ENCODE measurements at places on chromosomes 3 and 15. TPM values are rescaled to one million over a fixed set of nuclear protein-coding genes. Genes with fewer than 3 reads are reported as not detected.
A peak's percentile ranks its signal among the peaks of the same experiment; 100 is the strongest.

RASGRP1 gene
- 2.1 TPM for total RNA-seq

CLDN16 gene
- total RNA-seq = not detected

CD200R1L gene
- total RNA-seq = not detected

CCRL2 gene
- total RNA-seq = 1.3 TPM

CCR8 gene
- not detected for total RNA-seq

TRPM1 gene
- not detected for total RNA-seq

SENP8 gene
- 1.7 TPM for total RNA-seq

TERC gene
- total RNA-seq = 110 TPM

GOLGA6L7 gene
- total RNA-seq = not detected

- no peak overlapping the region for H3K27ac ChIP-seq
- no peaks in the 10 kb centered on the region for H3K4me1 ChIP-seq
- no peak for DNase-seq
Observed at GRCh38 chr3:37338500-37338899, 164.1 kb upstream of the LRRFIP2 start.

DNA sequence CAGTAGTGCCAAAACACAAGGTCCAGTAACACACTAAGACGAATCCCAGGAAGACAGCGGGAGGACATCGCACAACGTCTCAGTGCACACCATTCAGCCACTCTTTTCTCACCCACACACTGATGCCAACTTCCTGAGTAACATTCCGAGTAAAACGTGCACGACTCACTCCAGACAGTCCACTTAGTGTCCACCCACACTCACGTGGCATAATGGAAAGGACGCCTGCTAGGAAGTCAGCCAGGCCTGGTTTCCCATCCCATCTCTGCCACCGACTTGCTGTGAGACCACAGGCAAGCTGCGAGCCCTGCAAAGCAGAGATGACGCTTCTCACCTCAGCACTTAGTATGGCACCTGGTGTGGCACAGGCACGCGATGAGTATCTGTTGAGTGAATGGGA is 36.8 kb upstream of the VGLL4 start:
- H3K4me3 ChIP-seq = no peak overlapping the region
- H3K36me3 ChIP-seq = no peaks in the 10 kb centered on the region
- H3K4me1 ChIP-seq = no peaks in the 10 kb centered on the region

DNA sequence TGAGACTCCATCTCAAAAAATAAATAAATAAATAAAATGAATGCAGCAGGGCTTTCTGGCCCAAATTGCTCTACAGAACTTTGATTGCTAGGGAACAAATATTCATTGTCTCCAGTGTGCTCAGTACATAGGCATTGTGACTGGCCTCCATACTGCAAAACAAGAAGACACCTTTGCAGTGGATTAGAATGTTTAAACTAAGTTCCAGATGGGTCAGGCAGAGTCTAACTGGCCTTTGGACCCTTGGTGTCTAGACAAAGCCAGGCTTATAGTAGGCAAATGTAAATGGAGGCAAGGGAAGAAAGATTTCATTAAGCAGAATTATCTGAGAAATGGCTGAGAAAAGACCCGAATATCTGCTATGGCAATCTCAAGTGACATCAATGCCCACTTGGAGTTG is 335.2 kb upstream of the C2CD4B start:
- no peaks in the 10 kb centered on the region for H3K27me3 ChIP-seq
- H3K27ac ChIP-seq = no peak overlapping the region
- H3K4me1 ChIP-seq = peaks cover 73% of the 10 kb centered on the region
- no peak overlapping the region for H3K4me3 ChIP-seq

- no peaks in the 10 kb centered on the region for H3K36me3 ChIP-seq
- H3K4me3 ChIP-seq = no peak overlapping the region
- DNase-seq = no peak
Observed at GRCh38 chr15:42063122-42063848, 31.1 kb downstream of the PLA2G4D start.

- H3K27ac ChIP-seq = no peak overlapping the region
- H3K36me3 ChIP-seq = no peaks in the 10 kb centered on the region
- H3K27me3 ChIP-seq = no peaks in the 10 kb centered on the region
- no peaks in the 10 kb centered on the region for H3K4me1 ChIP-seq
- H3K4me3 ChIP-seq = no peak overlapping the region
Observed at GRCh38 chr3:55570271-55570711, 83.2 kb upstream of the WNT5A start.

DNA sequence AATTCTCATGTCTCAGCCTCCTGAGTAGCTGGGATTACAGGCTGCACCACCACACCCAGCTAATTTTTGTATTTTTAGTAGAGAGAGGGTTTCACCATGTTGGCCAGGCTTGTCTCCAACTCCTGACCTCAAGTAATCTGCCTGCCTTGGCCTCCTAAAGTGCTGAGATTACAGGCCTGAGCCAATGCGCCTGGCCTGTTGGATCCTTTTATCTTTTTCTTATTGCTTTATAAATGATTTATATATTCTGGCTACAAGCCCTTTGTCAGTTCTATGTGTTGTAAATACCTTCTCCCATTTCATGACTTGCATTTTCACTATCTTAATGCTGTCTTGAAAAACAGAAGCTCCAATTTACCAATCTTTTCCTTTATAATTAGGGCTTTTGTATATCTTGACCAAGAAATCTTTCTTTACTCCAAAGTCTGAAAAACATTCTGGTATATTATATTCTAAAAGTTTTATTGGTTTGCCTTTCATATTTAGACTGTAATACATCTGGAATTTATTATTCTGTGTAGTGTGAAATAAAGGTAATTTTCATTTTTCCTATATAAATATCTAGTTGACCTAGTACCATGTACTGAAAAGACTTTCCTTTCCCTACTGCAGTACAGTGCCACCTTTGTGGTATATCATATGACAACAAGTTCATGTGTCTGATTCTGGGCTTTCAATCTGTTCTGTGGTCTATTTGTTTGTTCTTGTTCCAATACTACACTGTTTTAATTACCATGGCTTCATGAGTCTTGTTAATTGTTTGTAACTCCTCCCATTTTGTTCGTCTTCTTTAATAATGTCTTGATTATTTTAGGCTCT is 52.9 kb upstream of the RNU6-1 start:
- no peak overlapping the region for H3K4me3 ChIP-seq
- H3K27ac ChIP-seq = peak overlapping the region; percentile 60
- no peaks in the 10 kb centered on the region for H3K36me3 ChIP-seq

GRCh38 chr3:33491721-33492120 is 51.5 kb upstream of the UBP1 start:
- DNase-seq = no peak
- H3K36me3 ChIP-seq = no peaks in the 10 kb centered on the region
- H3K27me3 ChIP-seq = no peaks in the 10 kb centered on the region

DNA sequence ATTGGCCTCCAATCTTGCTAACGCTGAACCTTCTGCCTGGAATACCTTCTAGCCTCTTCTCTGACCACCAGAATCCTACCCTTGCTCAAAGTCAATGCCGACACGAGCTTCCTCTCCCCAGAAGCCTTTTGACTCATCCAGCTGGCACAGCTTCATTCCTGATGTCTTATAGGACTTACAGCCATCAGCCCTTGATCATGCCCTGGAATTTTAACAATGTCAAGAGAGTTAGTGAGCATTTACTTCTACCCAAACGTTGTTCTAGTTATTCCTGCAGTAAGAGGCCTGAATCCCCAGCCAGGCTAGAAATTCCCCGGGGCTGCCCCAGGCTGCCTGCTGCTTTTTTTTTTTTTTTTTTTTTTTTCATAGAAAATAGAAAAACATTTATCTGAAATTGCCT is 3.9 kb downstream of the CYP1A2 start:
- no peaks in the 10 kb centered on the region for H3K27me3 ChIP-seq
- no peak overlapping the region for H3K27ac ChIP-seq
- no peaks in the 10 kb centered on the region for H3K36me3 ChIP-seq
- no peak for DNase-seq

DNA sequence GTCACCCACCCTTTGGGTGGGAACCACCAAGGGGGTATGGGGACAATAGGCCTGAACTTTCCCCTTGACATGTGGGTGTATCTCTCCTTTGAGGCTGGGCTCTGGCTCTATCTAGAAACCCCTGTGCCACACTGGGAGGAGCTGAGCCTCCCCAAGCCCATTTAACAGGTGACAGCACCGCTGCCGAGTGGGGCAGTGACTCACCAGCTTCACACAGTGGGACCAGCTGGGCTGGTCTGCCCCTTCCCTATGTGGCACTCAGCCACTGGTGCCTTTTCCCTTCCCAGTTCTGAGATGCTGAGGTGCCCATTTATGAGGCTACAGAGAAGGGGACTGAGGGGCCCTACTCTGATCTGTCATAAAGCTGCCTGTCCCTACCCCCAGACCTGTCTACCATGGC is 5.1 kb downstream of the PSTPIP1 start:
- H3K27me3 ChIP-seq = no peaks in the 10 kb centered on the region
- no peaks in the 10 kb centered on the region for H3K4me1 ChIP-seq
- no peaks in the 10 kb centered on the region for H3K36me3 ChIP-seq
- H3K27ac ChIP-seq = no peak overlapping the region
- no peak overlapping the region for H3K4me3 ChIP-seq

- no peak overlapping the region for H3K4me3 ChIP-seq
- H3K27ac ChIP-seq = peak overlapping the region; percentile 89
- H3K36me3 ChIP-seq = no peaks in the 10 kb centered on the region
- H3K27me3 ChIP-seq = no peaks in the 10 kb centered on the region
Observed at GRCh38 chr3:52528586-52529375, 4.9 kb downstream of the NT5DC2 start.

DNA sequence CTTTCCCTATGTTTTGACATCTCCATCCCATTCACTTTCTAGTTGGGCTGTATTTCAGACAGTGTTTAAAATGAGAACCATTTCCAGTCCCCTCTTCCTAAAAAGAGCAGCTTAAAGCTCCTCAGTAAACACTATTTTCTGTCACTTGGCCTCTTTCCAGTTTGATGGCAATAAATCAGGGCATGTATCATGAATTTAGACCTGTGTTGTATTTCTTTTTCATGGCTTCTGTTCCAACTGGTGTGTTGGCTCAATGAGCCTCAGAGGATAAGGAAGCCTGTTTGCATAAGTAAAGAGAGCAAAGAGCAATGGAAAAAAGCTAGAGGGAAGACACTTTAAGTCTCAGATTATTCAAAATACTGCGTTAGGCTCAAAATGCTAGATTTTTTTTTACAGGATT is 7.2 kb downstream of the CCDC80 start:
- no peak overlapping the region for H3K4me3 ChIP-seq
- peaks cover 14% of the 10 kb centered on the region for H3K4me1 ChIP-seq
- no peaks in the 10 kb centered on the region for H3K36me3 ChIP-seq
- DNase-seq = no peak
- H3K27me3 ChIP-seq = no peaks in the 10 kb centered on the region
- peak overlapping the region; percentile 44 for H3K27ac ChIP-seq

DNA sequence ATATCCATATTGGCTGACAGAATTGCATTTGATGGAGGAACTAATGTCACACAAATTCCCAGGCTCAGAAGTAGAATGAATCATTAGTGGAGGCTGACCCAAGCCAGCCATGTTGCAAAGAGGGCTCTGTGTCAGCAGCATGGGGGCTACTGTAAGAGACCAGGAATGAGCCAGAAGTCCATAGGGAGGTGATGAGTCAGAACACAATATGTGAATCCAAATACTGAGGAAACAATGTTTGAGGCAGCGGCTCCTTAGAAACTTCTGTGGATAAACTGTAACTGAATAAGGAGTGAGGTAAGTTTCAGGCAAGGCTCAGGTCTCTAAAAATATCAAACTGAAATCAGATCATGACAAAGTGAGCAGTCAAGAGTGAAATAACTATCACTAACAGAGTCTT is 170.7 kb downstream of the WDR72 start:
- H3K27ac ChIP-seq = no peak overlapping the region
- H3K4me1 ChIP-seq = no peaks in the 10 kb centered on the region
- no peak overlapping the region for H3K4me3 ChIP-seq
- H3K36me3 ChIP-seq = no peaks in the 10 kb centered on the region
- DNase-seq = no peak
- no peaks in the 10 kb centered on the region for H3K27me3 ChIP-seq

- no peak for DNase-seq
- no peaks in the 10 kb centered on the region for H3K4me1 ChIP-seq
- no peaks in the 10 kb centered on the region for H3K36me3 ChIP-seq
- H3K4me3 ChIP-seq = no peak overlapping the region
- no peak overlapping the region for H3K27ac ChIP-seq
Observed at GRCh38 chr3:13598926-13599886, 50.3 kb downstream of the FBLN2 start.

DNA sequence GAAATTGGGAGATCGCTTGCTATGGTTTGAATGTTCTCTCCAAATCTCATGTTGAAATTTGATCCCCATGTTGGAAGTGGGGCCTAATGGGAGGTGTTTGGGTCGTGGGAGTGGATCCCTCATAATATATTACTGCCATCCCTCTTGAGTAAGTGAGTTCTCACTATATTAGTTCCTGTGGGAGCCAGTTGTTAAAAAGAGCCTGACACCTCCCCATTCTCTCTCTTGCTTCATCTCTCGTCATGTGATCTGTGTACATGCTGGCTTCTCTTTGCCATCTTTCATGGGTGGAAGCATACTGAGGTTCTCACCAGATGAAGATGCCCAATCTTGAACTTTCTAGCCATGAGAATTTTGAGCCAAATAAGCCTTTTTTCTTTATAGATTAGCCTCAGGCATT is 43.0 kb upstream of the IL20RB start:
- no peak overlapping the region for H3K4me3 ChIP-seq
- H3K36me3 ChIP-seq = peaks cover 18% of the 10 kb centered on the region
- no peaks in the 10 kb centered on the region for H3K27me3 ChIP-seq
- no peaks in the 10 kb centered on the region for H3K4me1 ChIP-seq
- no peak for DNase-seq

DNA sequence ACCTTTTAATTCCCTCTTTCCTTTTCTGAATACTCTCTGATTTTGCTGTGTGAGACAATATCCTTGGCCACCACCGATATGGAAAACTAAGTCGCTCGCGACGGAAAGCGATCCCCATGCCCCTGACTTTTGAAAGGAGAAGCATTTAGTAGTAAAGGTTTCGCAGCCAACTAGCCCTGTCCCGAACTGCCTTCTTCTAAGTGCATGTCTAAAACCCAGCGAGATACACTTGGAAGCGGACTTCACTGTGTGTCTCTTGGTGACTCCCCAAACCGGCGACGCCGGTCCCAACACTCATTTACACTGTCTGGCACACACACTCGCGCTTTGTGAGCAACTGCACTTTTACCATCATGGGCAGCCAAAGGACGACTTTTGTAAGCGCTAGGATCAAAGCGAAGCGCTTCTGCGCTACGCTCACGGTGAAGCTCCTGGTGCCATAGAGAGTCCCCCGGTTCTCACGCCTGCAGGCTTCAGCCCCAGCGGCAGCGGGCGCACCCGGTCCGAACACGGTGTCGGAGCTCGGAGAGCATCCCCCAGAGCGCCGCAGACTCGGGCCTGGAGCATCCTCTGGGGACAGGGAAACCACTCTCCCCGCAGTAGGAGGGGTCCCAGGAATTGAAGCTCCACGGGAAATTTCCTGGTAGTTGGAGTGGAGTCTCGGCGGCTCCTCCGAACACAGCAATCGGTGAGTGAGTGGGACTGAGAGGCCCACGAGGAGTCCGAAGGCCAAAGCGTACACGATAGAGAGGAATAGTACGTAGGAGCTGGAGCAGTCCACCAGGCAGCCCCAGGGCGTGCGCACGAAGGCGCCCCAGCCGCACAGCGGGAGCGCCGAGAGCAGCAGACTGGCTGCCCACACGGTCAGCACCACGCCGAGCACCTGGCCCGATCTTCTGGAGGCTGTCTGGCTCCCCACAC is 1.4 kb downstream of the GPR149 start:
- no peaks in the 10 kb centered on the region for H3K36me3 ChIP-seq
- no peak overlapping the region for H3K27ac ChIP-seq
- DNase-seq = no peak

GRCh38 chr3:62567097-62568021 is 194.0 kb upstream of the FEZF2 start:
- H3K27me3 ChIP-seq = no peaks in the 10 kb centered on the region
- no peak overlapping the region for H3K4me3 ChIP-seq
- no peaks in the 10 kb centered on the region for H3K36me3 ChIP-seq
- no peak overlapping the region for H3K27ac ChIP-seq

GRCh38 chr15:92714477-92715401 is 59.2 kb upstream of the FAM174B start:
- H3K4me3 ChIP-seq = peak overlapping the region; percentile 64
- peak overlapping the region; percentile 93 for H3K27ac ChIP-seq
- DNase-seq = peak; percentile 94
- no peaks in the 10 kb centered on the region for H3K27me3 ChIP-seq
